SK-N-SH (cell line): ENCODE measurements at places on chromosomes 1 and 21.

DNA sequence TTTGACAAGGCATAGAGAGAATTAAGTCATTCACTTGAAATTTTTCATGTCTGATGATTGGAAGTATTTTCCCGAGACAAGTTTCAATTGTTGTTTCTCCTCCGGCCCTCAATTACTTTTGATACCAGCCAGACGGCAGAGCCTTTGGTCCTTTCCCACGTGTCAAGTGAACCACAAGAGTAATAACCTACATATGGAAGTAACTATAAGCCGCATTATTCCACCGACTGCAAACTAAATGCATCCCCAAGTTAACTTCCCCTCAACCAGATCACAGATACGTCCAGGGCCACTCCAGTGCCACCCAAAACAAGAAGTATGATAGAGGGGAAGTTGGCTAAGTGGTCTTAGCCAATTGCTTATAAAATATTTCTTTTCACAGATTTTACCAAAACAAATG lies 20.2 kb downstream of the COLGALT2 start:
- no peak for DNase-seq

- no peak for DNase-seq
Observed at GRCh38 chr1:198599749-198600148, 39.1 kb upstream of the PTPRC start.

DNA sequence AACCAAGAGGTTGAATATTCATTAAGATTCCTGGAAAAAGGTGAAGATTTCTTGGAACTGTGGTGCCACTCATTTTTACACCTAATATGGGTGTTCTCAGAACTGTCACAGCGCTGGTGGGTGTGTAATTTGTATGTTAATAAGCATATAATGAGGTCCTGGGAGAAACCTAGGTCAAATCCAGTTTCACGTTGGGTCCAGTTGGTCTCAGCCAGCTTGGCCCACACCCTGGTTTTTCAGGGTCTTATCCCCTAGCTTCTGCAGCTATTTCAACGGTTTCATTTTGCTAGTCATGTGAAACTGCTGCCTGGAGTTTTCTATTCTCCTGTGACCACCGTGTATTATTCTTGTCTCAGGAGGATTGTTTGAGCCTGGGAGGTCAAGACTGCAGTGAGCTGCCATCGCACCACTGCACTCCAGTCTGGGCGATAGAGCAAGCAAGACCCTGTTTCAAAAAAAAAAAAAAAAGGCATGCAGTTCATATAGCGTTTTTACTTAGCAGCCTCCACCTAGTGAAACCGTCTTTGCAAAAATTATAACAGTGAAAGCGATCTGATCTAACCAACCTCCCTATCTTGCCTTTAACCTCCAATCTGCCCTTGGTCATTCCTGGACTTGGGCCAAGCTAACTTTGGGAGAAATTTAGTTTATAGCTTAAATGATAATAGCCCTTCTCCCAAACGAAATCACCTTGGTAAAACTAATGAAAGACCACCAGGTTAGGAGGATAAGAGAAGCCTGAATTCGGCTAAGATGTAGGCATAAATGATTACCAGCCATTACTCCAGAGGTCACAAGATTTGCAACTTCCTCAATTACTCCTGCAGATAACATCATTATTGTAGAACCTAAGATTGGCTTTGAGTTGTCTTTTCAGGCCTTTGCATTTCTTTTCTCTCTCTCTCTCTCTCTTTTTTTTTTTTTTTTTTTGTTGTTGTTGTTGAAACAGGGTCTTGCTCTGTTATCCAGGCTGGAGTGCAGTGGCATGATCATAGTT lies 44.0 kb downstream of the PTAFR start:
- no peak for DNase-seq

GRCh38 chr1:39490596-39491145 lies 765 bp upstream of the BMP8A start:
- DNase-seq = no peak

GRCh38 chr1:14794906-14795305 lies 196.4 kb downstream of the KAZN start:
- no peak for DNase-seq

DNA sequence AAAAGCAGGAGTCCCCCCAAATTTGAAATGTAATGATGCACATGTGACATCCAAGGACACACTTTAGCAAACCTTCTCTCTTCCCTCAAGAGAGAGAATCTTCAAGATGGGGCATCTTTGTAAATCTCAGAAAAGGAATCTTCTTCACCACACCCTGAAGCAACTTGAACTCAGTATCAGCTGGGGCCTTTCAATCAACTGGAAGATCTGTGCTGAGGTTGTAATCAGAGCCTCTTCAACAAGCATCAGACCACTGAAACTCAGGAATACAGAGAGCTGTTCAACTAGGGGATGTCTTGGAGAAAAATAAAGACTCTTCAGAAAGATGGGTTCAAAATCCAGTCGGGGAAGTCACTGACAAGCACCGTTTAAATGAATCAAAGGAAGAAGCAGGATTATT lies 92.5 kb upstream of the CAMK1G start:
- DNase-seq = no peak

DNA sequence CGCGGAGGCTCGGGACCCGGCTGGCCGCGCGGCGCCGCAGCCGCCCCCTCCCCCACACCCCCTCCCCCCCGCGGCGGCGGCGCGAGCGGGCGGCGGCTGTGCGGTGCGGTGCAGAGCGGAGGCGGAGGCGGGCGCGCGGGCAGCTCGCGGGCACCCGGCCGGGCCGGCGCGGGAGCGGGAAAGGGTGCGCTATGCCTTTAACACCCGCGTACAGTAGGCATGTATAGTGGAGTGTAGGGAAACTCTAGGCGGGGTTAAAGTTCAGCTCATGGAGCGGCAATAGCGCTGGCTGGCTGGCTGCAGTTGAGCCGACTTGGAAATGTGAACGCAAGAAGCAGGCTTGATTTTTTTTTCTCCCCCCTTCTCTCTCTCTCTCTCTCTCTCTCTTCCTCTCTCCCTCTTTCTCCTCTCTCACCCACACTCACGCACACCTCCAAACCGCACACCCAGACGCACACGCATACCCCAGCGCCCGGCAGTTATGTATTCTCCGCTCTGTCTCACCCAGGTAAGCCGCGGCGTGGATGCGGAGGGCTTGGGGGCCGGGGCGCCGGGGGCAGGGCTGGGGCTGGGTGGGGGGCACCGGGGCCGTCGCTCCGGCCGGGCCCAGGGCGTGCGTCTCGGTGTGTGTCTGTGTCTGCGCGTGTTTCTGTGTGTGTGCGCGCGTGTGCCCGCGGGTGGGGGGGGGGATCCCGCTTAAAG lies at the start of gene NFIA:
Gene NFIA, plus strand, starts transcription at position 251 of the 702 bp plus-strand sequence.
- peak; percentile 81 for DNase-seq

DNA sequence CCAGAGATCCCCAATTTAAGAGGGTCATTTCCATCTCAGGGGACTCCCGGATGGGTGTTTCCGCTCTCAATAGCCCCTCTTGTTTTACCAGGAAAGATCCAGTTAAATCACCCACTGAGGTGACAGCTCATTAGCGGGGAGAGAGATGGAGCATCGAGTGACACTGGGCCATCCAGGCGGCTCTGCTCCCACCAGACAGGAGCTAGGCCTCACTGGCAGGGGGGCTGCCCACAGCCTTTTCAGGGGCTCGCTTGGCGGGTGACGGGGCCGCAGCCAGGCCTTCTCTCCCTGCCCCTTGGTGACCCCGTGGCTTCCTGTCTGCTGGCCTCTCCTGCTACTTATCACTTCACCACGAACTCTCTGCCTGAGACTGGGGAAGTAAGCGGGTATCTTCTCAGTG lies 26.7 kb upstream of the SPSB1 start:
- DNase-seq = no peak

GRCh38 chr21:38205940-38206339 lies 50.9 kb upstream of the KCNJ15 start:
- DNase-seq = no peak

DNA sequence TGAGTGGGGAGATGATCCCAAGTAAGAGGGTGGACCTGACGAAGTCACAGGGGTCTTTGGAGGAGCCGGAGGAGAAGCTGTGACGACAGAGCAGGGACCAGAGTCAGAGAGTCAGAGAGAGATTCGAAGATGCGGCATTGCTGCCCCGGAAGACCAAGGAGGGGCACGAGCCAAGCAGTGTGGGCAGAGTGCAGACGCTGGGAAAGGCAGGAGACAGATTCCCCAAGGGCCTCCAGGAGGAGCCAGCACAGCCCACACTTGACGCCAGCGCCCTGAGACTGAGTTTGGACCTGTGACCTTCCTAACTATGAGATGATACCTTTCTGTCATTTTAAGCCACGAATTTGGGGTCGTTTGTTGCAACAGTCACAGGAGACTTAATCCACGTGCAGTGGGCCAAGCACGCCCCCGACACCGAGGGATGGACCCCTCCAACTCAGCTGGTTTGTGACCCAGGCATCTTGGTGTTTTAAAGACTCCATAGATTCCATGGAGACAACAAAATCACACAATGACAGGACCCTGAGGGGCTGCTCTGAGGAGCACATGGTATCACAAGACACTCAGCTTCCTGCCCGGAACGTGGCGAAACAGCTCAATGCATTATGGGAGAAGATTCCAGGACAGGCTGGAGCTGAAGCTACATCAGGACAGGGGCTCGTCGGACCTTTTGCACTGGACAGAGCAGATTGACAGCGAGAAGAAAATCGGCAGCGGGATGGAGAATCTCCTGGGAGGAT lies 11.0 kb upstream of the TFF1 start:
- no peak for DNase-seq

DNA sequence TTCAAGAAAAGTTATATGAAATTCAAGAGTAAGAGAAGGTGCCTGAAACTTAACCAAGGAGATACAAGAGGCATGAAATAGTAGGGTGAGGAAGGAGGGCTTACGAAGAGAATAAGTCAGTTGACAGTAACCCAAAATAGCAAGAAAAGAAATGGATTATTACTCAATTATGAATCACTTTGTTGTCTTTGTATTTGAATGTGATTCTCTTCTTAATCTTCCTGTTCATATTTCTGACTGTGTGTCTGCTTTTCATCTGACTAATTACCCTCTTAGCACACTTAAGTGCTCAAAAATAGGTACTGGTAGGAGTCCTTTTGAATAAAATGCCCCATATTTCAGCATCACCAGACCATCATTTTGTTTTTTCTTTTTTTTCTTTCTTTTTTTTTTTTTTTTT lies 39.4 kb downstream of the GLMN start:
- no peak for DNase-seq

GRCh38 chr1:173393659-173394000 lies 83.5 kb upstream of the PRDX6 start:
- DNase-seq = no peak

- DNase-seq = no peak
Observed at GRCh38 chr1:167456524-167456923, 61.8 kb downstream of the CD247 start.

DNA sequence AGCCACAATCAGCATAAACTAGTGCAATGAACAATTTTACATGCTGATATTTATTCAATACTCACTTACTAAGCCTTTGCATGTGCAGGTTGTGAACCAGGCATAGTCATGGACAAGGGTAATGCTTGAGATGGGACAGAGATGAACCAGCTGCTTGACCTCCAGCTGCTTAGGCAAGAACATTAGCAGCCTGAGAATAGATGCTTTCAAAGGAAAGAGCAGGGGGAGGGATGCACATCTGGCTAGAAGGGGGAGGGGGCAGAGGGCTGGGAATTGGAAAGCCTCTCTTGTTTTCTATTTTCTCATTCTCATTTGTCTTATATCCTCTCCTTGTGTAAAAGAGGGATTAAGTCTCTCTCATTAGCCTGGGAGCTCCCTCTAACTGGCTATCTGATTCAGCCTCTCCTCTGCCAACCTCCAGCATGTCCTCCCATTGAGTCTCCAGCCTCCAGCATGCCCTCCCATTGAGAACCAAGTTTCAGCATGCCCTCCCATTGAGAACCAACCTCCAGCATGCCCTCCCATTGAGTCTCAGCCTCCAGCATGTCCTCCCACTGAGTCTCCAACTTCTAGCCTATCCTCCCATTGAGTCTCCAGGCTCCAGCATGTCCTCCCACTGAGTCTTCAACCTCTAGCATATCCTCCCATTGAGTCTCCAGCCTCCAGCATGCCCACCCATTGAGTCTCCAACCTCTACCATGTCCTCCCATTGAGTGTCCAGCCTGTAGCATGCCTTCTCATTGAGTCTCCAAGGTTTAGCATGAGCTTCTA lies 38.4 kb upstream of the TRABD2B start:
- DNase-seq = no peak

GRCh38 chr1:217106231-217106901 lies 383.1 kb upstream of the ESRRG start:
- DNase-seq = no peak

DNA sequence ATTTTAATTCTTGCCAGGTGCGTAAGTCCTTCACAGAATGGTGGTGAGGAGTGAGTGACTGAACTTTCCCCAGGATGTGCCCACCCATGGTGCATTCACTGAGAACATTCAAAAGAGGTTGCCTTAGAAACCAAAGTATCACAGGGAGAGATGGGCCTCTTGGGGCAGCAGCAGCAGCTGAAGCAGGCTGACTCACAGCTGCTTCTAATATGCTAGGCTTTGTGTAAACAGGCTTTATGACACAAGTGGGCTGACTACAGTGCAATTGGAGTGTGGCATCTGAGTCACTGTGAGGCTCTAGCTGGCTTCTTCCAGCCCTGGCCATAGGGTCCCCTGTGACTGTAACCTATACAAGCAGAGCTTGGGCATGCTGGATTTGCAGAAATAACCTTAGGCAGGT lies 12.6 kb downstream of the PIGP start:
- DNase-seq = peak; percentile 45

DNA sequence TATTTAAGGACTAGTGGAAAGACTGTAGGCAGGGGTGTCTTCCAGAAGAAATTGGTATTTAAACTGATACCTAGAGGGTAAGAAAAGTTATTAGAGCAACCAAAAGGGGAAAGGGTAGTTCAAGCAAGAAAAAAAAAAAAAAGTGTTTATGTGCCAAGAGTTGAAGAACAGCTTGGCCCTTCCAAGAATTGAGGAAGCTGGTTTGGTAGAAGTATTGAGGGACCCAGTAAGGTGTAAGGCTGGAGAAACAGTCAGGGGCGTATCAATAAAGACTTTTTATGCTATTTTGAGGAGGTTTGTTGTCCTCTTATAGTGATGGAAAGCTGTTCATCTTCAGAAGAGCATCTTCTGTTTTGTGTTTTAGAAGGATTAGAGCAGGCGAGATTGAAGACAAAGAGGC lies 108.3 kb downstream of the PTPRC start:
- no peak for DNase-seq

DNA sequence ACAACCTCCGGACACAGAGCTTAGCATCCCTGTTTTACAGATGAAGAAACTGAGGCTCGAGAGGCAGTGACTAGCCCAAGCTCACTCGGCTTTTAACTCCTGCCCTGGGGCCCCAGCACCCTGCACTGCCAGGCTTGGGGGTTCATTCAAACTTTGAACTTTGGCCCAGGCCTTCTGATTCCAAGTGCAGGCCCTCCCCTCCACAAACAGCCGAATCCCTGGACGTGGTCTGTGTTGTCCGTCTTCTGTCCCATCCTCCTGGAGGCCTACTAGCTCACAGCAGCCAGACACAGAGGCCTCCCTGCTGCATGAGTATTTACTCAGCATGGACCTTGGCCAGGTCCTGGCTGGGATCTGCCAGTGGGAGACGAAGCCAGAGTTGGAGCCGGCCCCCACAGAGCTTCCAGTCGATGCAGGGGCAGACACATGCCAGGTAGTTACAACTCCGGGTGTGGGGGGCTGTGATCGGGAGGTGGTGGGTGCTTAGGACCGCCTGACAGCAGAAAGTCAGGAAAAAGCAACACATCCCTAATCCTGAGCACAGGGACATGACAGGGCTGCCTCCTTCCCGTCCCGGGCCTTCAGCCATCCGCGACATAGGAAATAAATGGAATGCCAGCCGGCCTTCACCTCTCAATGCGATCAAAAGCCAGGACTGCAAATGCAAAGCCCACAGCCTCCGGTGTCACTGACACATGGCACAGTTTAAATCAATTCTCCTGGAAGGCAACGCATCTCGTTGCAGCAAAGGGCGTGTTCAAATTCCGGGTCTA lies 7.4 kb downstream of the IFFO2 start:
- no peak for DNase-seq
